Vagina (tissue), 2 donors: ENCODE measurements at places on chromosomes 6 and 20. TPM values are rescaled to one million over a fixed set of nuclear protein-coding genes. Genes with fewer than 3 reads are reported as not detected.
A peak's percentile ranks its signal among the peaks of the same experiment; 100 is the strongest.

- no peak for DNase-seq
- no peaks in the 10 kb centered on the region for H3K27me3 ChIP-seq
- H3K4me3 ChIP-seq: no peak overlapping the region
These were observed 249.4 kb downstream of the PTPRK start for GRCh38 chr6:128271011-128271410.

The MRPL14 gene
- total RNA-seq: 36.1 TPM

DNA sequence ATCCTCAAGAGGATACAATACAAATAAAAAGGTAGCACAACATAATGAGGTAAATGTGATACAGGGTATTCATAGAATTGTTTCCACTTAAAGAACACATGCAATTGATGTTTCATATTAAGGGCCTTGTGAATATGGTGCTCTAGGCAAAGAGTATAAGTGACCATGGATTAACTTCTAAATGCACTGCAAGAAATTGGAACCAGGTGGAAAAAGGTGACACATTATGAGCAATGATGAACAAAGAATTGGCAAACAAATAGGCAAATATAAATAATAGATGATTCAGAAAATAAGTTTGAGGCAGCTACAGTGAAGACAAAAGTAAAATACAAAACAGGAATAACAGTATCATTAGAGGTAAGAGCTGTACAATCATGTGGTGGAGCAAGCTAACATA is 192.0 kb downstream of the GRIK2 start:
- H3K36me3 ChIP-seq: no peaks in the 10 kb centered on the region
- no peak overlapping the region for H3K27ac ChIP-seq
- no peaks in the 10 kb centered on the region for H3K4me1 ChIP-seq
- no peaks in the 10 kb centered on the region for H3K27me3 ChIP-seq
- no peak overlapping the region for H3K4me3 ChIP-seq

DNA sequence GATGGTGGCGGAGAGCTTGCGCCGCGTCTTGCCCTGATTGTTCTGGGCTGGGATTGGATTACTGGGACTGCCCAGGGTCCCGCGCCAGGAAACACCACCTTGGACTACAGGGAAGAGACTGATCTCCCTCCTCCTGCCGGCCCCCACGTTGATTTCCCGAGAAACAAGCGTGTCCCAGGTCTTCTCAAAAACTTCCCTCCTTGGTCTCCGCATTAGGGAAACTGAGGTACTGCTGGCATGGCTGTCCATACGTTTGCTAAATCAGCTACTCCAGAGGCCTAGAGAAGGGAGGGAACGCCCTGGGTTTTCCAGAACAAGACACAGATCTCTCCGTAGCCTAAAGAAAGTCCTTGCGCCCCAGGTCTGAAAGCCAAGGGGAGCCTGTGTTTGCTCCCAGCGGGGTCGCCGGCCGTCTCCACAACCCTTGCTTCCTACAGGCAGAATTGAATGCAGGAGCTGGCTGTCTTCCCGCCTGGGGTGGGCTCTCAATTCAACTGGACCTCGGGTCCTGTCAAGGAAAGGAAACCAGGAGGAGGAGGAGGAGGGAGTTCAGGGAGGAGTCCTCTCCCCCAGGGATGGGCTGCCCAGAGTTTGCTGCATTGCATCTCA is 29.2 kb downstream of the TFAP2A start:
- H3K27me3 ChIP-seq: peaks cover 13% of the 10 kb centered on the region
- no peak overlapping the region for H3K27ac ChIP-seq
- DNase-seq: no peak
- no peaks in the 10 kb centered on the region for H3K36me3 ChIP-seq

GRCh38 chr20:61119273-61119672 is 132.8 kb upstream of the CDH4 start:
- no peaks in the 10 kb centered on the region for H3K36me3 ChIP-seq
- no peak overlapping the region for H3K4me3 ChIP-seq
- no peak overlapping the region for H3K27ac ChIP-seq
- no peaks in the 10 kb centered on the region for H3K27me3 ChIP-seq

GRCh38 chr6:128124713-128125112 is 223.9 kb upstream of the THEMIS start:
- H3K36me3 ChIP-seq: no peaks in the 10 kb centered on the region
- H3K27ac ChIP-seq: no peak overlapping the region
- DNase-seq: no peak
- H3K4me3 ChIP-seq: no peak overlapping the region

The DNAH8 gene
- total RNA-seq: not detected

DNA sequence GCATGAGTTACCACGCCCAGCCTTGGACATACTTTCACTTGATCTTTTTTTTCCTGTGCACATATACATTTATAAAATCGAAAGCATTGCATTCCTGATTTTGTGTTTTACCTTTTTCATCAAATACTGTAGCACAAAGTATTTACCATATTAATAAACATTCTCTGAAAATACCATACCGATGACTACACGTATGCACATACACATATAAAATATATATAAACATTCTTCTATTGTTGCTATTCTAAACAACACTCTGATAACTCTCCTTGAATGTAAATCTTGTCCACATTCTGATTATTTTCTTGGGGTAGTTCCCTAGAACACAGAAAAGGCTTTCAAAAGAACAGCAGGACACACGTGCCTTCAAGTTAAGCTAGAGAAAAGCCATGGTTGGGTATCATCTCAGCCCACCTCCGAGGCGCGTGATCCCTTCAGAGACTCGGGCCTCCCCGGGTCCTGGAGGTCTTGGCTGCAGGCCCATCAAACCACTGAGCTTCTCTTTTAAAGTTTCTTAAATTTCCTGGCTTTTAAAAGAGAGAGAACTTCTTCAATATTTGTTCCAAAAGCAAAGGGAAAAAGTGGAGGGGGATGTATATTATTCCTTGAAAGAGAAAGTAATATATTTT is 198.1 kb downstream of the MYLK4 start:
- no peak overlapping the region for H3K27ac ChIP-seq
- H3K27me3 ChIP-seq: no peaks in the 10 kb centered on the region
- no peak overlapping the region for H3K4me3 ChIP-seq
- H3K4me1 ChIP-seq: no peaks in the 10 kb centered on the region
- no peaks in the 10 kb centered on the region for H3K36me3 ChIP-seq
- no peak for DNase-seq

The AURKA gene
- total RNA-seq: 2.2 TPM

GRCh38 chr6:134983823-134984222 is 33.9 kb upstream of the ALDH8A1 start:
- H3K4me1 ChIP-seq: no peaks in the 10 kb centered on the region
- H3K4me3 ChIP-seq: no peak overlapping the region
- peaks cover 31% of the 10 kb centered on the region for H3K36me3 ChIP-seq
- H3K27me3 ChIP-seq: no peaks in the 10 kb centered on the region
- DNase-seq: no peak
- H3K27ac ChIP-seq: no peak overlapping the region

The SIRPD gene
- not detected for total RNA-seq

DNA sequence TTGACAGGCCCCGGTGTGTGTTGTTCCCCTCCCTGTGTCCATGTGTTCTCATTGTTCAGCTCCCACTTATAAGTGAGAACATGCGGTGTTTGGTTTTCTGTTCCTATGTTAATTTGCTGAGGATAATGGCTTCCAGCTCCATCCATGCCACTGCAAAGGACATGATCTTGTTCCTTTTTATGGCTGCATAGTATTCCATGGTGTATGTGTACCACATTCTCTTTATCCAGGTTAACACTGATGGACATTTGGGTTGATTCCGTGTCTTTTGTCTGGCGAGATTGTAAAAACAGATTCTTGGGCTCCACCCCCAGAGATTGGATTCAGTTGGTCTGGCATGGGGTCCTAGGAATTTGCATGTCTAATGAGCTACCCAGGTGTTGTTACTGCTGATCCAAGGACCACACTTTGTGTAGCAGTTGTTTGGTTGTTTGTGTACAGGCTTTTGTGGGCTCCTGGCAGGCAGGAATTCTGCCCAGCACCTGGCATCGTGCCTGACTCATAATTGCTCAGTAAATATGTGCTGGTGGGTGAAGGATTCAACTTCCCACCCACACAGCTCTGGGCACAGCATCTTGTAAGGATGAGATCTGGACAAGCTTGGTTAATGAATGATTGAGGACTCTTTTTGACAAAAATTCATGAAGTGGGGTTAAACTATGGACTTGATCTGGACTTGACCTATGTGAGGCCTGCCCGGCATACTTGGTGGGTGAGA is 5.2 kb downstream of the TOX2 start:
- H3K4me1 ChIP-seq: peaks cover 16% of the 10 kb centered on the region
- H3K4me3 ChIP-seq: no peak overlapping the region
- no peak for DNase-seq
- no peaks in the 10 kb centered on the region for H3K27me3 ChIP-seq
- H3K36me3 ChIP-seq: no peaks in the 10 kb centered on the region

GRCh38 chr6:158157064-158157764 is 10.8 kb downstream of the SERAC1 start:
- H3K4me1 ChIP-seq: no peaks in the 10 kb centered on the region
- no peak overlapping the region for H3K4me3 ChIP-seq
- no peak for DNase-seq
- H3K27ac ChIP-seq: no peak overlapping the region
- peaks cover 5% of the 10 kb centered on the region for H3K36me3 ChIP-seq
- H3K27me3 ChIP-seq: no peaks in the 10 kb centered on the region

- no peaks in the 10 kb centered on the region for H3K27me3 ChIP-seq
- H3K4me3 ChIP-seq: no peak overlapping the region
- DNase-seq: no peak
- no peak overlapping the region for H3K27ac ChIP-seq
- H3K36me3 ChIP-seq: no peaks in the 10 kb centered on the region
- peaks cover 12% of the 10 kb centered on the region for H3K4me1 ChIP-seq
These were observed 600.4 kb upstream of the JAG1 start for GRCh38 chr20:11274141-11274594.

- H3K36me3 ChIP-seq: no peaks in the 10 kb centered on the region
- no peaks in the 10 kb centered on the region for H3K27me3 ChIP-seq
- H3K4me1 ChIP-seq: peaks cover 21% of the 10 kb centered on the region
- H3K27ac ChIP-seq: no peak overlapping the region
These were observed 504.3 kb upstream of the MARCKS start for GRCh38 chr6:113352831-113353230.

GRCh38 chr6:168419569-168419968 is 21.4 kb upstream of the SMOC2 start:
- no peak overlapping the region for H3K27ac ChIP-seq
- peaks cover 11% of the 10 kb centered on the region for H3K4me1 ChIP-seq
- H3K36me3 ChIP-seq: no peaks in the 10 kb centered on the region
- peak; percentile 34 for DNase-seq
- no peak overlapping the region for H3K4me3 ChIP-seq

GRCh38 chr6:167733740-167734661 is 92.7 kb upstream of the AFDN start:
- H3K36me3 ChIP-seq: no peaks in the 10 kb centered on the region
- H3K4me3 ChIP-seq: no peak overlapping the region
- no peak for DNase-seq
- H3K27ac ChIP-seq: peak overlapping the region; percentile 61

The RBBP8NL gene
- total RNA-seq: 1.7 TPM
